Anterior cingulate cortex (tissue), 58 donors: ENCODE measurements at places on chromosomes 7 and 10.

- DNase-seq = no peak
Observed at GRCh38 chr7:10521306-10521705, 452.4 kb upstream of the PHF14 start.

DNA sequence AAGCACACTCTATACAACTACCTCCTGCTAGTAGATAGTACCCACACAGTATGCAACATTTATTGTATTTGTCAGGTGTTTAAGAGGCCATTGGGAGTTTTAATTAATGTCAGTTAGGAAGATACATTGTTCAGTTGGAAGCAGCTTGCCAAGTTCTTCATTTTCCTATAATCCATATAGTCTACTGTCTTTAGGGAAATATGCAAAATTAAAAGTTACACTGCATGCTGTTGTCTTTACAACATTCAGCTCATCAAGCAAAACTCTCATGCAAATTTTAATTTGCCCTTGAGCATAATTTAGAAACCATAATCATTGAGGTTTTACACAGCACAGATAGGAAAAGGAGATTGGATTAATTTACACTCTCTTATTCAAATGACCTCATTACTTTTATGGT lies 17.4 kb downstream of the FOXP2 start:
- no peak for DNase-seq

GRCh38 chr7:117835016-117835664 lies 38.1 kb downstream of the CTTNBP2 start:
- DNase-seq = no peak

- DNase-seq = no peak
Observed at GRCh38 chr7:137093198-137093597, 224.7 kb downstream of the CHRM2 start.

DNA sequence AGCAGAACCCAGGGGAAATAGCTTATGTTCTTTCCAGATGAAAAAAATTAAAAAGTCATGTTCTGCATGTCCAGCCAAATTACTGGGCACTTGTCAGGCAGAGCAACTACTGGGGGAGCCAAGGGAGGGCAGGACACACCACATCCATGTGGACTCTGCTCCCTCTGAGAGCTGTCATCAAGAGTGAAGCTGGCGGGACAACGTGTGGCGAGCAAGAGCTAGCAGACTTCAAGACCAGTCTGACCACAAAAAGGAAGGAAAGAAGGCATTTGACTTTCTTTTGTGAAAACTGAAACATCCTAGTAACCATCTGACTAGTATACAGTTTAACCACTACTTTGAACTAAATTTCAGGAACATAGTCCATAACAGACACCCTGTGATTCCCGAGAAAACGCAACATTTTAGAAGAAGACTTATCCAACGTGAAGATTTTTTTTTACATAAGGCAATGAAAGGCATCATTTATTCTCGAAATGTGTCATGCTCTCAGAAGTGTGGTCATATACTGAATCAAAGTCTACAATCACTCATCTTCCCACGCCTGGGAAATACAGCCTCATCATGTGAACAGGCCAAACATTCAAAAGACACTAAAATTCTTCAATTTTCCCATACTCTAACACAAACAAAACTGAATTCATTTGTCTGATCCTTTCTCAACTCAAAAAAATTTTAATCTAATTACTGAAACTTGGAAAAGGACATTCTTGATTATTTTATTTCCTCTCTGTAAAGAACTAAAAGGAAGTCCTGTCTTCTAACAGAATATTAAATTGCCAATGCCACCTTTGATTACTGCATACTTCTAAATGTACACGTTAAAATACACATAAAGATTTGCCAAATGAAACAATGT lies 15.5 kb downstream of the CYTH3 start:
- no peak for DNase-seq

DNA sequence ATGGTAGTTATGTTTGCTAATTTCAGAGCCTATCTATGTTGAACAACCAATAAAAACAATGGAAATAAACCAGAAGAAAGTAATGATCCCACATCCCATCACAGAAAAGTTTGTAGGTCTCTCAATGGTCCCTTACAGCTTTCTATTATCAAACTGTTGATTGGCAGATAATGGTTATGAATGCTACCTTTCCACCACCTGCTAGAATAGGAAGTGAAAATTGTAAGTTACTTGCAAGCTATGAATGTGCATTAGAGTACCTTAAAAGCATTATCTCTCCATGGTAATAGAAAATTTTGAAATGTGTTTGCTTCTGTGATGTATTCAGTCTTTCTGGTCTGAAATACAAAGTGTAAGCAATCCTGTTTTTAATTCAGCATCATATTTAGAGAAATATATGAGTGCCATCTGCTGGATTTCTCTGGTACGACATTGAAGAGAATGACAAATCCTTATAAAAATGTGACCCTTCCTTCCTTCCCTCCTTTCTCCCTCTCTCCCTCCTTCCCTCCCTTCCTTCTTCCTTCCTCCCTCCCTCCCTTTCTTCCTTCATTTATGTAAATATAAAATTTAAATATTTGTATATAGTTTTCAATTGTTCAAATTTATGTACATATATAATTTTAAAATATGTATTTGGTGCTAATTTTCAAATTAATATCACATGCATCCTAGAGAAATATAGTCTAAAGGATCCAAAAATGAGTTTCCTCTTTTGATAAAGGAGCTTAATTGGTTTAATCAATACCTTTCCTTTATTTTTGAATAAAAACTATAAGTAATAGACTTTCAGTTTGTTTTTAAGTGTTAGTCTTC lies 41.4 kb upstream of the PNLIPRP3 start:
- DNase-seq = no peak

DNA sequence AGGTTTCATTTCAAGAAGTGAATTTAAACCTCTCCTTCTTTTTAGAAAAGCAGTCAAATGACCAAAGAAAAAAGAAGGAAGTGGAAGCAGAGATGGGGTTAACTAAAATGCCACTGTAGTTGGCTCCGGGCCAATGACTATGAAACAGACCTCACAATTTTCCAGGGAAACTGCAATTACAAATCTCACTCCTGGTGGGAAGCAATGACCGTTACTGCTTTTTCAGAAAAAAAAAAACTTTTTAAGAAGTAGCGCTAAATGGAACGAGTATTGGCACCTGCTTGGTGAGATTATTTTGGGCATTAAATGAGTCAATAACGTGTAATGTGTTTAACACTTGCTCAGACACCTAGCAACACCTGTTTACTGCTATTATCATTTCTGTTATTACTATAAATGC lies 1.2 kb downstream of the SFRP4 start:
- no peak for DNase-seq

- DNase-seq = no peak
Observed at GRCh38 chr7:44713680-44714335, 34.8 kb upstream of the ZMIZ2 start.

GRCh38 chr10:127908106-127908958 lies 1.4 kb downstream of the PTPRE start:
- DNase-seq = no peak

- DNase-seq = no peak
Observed at GRCh38 chr10:52965938-52966401, 193.4 kb upstream of the MBL2 start.

- peak; percentile 54 for DNase-seq
Observed at GRCh38 chr7:66557214-66558200, 71.2 kb upstream of the KCTD7 start.

DNA sequence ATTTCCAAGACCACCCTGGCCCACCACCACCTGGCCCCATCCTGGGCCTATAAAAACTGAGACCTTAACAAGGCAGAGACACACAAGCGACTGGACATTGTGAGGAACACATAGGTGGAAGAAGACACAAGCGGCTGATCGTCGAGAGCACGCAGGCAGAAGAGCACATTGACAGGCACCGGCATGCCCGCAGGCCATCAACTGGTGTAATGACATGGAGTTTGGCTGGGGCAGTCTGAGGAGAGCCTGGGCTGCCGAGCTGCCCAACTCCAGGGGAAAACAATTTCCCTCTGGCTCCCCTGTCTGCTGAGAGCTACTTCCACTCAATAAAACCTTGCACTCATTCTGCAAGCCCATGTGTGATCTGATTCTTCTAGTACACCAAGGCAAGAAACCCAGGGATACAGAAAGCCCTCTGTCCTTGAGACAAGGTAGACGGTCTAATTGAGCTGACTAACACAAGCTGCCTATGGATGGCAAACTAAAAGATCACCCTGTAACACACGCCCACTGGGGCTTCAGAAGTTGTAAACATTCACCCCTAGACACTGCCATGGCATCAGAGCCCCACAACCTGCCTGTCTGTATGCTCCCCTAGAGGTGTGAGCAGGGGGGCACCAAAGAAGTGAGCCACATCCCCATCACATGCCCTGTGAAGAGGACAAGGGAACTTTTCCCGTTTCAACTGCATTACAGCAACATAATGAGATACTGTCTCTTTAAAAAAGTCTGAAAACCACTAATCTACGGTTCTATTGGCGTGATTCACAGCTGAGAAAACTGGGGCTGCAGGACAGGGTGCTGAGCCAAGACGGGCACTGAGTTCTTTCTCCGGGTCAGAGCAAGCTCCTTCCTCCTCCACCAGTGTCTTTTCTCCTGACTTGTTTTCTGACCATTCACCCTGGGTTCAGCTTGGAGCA lies 18.5 kb upstream of the TNS3 start:
- DNase-seq = no peak

DNA sequence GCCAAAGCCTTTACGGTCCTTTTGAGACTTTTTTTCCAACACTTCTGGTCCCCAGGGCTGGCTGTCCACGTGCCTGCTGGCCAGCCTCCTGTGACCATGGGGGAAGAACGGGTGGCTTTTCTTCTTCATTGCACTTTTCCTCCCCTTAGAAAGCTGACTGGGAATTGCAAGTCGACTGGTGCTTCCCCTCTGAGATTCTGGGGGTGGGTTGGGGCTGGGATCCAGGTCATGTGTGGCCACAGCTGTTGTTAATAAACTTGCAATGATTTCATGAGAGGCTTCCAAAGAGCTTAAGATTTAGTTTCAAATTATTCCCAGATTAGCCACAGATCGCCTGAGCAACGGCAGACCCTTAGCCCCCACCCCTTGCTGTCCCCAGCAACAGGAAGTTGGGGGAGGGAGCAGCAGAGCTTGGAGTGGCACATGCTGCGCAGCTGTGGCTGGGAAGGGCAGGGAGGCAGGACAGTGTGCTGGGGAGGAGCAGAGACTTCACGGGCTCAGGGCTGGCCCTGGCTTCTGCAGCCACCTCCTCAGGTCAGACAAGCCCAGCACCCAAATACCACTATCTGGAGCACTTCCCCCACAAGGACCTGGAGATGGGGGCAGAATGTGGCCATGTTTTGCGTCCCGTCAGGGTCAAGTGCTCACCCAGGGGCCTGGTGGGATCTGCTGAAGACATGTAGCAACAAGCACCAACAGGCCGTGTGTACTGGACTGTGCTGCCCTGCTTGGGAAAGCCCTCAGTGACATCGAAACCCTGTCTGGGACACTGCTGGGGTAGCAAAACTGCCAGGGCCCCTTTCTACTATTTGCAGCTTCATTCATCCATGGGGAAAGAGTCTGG lies 147.1 kb downstream of the RNF216 start:
- DNase-seq = peak; percentile 55

DNA sequence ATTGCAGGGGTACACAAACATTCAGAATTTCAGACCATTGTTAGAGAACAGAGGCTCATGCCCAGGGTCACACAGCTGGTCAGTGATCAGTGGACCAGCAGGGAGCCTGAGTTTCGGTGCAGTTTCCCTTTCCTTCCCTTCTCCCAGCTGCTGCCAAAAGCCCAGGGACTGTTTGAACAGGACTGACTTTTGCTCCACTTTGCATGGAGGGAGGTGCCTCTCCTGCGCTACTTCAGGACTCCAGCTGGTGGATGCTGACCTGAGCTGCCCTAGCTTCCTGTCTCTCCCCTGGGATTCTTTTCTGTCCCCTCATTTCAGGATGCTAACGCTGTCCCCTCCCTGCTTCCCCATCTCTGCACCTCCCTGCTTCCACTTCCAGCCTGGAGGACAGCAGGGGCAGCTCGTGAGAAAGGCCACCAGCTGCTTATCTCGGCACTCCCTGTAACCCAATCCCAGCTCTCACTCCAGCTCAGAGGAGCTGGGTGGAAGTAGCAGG lies 14.5 kb downstream of the SH2D4B start:
- no peak for DNase-seq

GRCh38 chr10:4677296-4678021 lies 148.5 kb upstream of the AKR1E2 start:
- no peak for DNase-seq

DNA sequence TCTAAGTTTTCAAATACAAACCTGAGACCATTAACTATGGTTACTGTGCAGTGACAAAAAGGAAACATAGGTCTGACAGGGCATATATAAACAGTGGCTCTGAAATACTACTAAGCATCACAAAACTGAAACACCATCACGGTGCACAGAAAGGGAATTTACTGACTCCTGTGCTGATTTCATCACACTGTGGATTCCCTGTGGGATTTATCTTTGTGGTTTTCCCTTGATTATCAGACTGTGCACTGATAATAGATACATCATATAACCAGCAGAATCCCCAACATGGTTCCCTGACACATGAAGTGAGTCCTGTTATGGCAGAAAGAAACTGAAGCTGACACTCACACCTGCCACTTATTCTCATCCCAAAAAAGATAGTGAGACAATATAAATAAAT lies 676.3 kb upstream of the KCND2 start:
- no peak for DNase-seq

DNA sequence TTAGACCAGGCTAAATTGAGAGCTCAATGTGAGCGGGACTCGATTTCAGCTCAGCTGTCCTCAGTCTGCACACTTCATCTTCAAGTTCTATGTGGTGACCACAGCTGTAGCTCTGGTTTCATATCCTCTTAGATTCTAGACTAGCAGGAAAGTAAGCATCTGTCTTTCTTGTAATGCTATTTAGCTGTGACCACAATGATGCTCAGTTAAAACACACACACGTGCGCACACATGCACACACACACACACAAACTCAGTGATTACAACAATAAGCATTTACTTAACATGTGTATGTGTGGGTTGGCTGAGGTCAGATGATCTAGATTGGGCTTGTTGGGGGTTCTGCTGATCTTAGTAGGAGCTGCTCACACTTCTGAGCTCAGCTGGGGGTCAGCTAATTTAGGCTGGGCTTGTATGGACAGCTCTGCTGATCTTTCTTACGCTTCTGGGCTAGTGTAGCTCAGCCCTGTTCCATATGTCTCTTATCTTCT lies 82.5 kb downstream of the ZNF365 start:
- no peak for DNase-seq

GRCh38 chr10:636769-637168 lies 52.7 kb downstream of the DIP2C start:
- no peak for DNase-seq

DNA sequence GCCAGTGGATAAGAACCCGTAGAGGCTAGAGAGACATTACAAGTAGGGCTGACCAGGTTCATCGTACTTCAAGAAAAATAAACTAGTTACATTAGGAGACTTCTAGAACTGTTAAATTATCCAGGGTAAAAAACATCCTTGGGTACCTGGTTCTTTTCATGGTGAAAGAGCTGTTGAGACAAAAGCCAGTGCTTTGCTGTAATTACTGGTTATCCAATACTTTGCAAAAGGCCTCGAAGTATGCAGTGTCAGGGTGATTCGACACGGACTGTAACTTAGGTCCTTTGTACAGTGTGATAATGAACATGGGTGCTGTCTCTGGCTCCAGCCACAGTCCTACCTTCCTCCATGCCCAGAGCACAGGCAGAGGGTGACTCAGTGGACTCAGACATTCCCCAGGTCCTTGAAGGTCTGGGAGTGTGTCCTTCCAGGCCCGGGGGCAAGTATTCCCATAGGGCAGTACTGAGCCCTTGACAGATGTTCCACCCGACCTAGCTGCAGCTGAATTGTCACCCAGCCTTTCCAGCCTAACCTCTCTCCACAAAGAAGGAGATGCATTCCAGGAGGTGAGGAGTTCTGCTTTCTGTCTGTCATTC lies 123.6 kb upstream of the TMEM72 start:
- DNase-seq = no peak
